Umbilical cord (tissue), 2 donors: ENCODE measurements at places on chromosomes 2 and 18. TPM values are rescaled to one million over a fixed set of nuclear protein-coding genes. Genes with fewer than 3 reads are reported as not detected.

The PLEKHH2 gene
- total RNA-seq: 79.4 TPM

The LYG1 gene
- total RNA-seq: not detected

DNA sequence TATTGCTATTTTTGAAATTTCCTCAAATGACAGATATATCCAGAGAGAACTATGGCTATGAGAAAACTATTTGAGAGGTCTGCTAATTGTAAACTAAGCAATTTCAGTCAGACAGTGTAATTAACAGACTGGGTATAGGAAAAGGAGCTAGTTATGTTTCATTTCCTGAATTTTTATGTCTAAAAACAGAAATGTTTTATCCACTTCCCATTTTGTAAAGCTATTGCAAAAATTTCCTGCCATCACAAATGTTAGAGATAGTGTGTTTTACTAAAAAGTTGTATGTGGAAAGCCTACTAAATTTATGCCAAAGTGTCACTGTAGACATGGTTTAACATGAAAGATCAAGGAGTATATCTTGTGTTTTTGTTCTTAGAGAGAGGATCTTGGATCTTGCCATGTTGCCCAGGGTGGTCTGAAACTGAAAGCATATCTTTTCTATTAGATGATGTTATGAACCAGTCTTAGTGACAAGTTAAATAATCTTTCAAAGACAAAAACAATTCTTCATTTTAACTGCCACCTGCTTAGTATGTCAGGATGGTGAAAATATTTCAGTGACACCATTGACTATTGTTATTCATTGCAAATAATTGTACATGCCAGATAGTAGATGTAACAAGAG is 40.5 kb upstream of the ITPRID2 start:
- DNase-seq: no peak

The TLX2 gene
- not detected for total RNA-seq

The ASB3 gene
- total RNA-seq: 19.7 TPM

- no peak for DNase-seq
Measured at GRCh38 chr2:60356346-60356745, 197.1 kb downstream of the BCL11A start.
